Small intestine (tissue), 16 donors: ENCODE measurements at places on chromosomes 6 and 20.

GRCh38 chr6:79600812-79601609 lies 30.1 kb upstream of the SH3BGRL2 start:
- H3K27me3 ChIP-seq, result no peaks in the 10 kb centered on the region
- peaks cover 2% of the 10 kb centered on the region for H3K4me1 ChIP-seq
- H3K36me3 ChIP-seq, result no peaks in the 10 kb centered on the region
- DNase-seq, result peak; percentile 43

- H3K27ac ChIP-seq, result no peak overlapping the region
- H3K36me3 ChIP-seq, result no peaks in the 10 kb centered on the region
- no peaks in the 10 kb centered on the region for H3K27me3 ChIP-seq
- no peak overlapping the region for H3K4me3 ChIP-seq
- no peaks in the 10 kb centered on the region for H3K4me1 ChIP-seq
Observed at GRCh38 chr6:82273295-82273694, 25.8 kb upstream of the IBTK start.

GRCh38 chr20:4056880-4057279 lies 41.5 kb upstream of the RNF24 start:
- no peaks in the 10 kb centered on the region for H3K36me3 ChIP-seq
- H3K27me3 ChIP-seq, result no peaks in the 10 kb centered on the region
- DNase-seq, result no peak
- H3K4me3 ChIP-seq, result no peak overlapping the region
- no peaks in the 10 kb centered on the region for H3K4me1 ChIP-seq

GRCh38 chr6:125826695-125827463 lies 36.1 kb downstream of the NCOA7 start:
- H3K27ac ChIP-seq, result no peak overlapping the region
- H3K4me3 ChIP-seq, result no peak overlapping the region
- no peak for DNase-seq
- H3K27me3 ChIP-seq, result no peaks in the 10 kb centered on the region
- peaks cover 8% of the 10 kb centered on the region for H3K4me1 ChIP-seq
- H3K36me3 ChIP-seq, result peaks cover 1% of the 10 kb centered on the region

DNA sequence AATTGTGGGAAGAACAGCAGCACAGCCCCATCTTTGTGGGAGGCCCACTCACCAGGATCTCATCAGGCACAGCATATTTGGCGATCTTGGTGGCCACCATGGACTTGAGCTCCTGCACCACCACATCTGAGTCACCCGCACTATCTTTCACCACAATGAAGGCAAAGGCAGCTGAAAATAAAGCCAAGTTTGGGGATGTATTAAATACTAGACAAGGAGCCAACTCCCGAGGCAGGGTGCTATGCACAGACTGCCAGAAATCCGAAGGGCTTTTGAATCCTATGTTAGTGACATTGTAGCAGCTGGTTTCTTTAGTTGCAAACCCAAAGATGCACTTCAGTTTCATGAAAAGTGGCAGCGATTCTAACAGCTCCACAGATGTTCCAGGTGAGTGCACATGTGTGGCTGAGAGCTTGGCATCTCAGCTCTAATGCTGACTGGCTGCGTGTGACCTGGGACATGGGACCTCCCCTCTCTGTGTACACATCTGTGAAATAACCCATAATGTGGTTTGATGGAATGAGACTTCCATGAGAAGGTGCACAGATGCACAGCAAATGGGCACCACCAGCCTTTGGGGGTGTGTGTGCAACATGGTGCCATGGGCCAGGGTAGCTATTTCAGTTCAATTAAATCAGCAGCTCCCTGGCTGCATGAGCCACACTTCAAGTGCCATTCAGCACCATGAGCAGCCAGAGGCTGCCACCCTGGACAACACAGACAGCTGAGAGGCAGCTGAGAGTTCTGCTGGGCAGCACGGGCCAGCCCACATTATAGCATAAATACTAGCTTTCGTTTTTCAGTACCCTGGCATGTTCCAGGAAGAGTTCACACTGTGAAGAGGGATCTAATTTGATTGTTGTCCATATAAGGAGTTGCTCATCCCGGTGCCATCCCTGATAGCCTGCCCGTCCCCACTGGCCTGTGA lies 16.9 kb upstream of the APMAP start:
- no peak overlapping the region for H3K27ac ChIP-seq
- peaks cover 12% of the 10 kb centered on the region for H3K36me3 ChIP-seq
- H3K4me3 ChIP-seq, result no peak overlapping the region
- no peaks in the 10 kb centered on the region for H3K4me1 ChIP-seq

DNA sequence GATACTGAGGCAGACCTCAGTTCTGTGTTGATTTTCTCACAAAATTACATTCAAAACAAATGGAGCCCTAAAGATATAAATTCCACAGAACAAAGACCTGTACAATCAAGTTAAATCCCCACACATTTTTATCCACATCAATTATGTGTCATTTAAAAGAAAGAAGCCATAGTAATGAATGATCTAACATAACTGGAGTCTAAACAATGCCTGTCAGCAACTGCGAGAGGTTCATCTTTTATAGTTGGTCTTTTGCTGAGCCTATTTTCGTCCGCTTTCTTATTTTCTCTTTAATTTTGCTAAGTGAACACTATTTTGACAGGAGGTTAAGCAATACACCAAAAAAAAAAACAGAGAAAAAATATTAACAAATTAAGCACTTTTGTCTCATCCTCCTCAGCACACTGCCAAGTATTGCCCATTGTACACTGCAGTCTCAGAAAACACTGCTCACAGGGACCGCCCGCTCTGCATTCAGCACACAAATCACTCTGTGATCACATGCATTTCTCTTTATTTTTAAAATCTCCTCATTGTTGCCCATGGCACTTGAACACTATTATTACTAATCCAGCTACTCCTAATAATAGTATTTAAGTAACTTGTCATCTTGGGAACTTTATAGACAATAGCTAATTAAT lies 140.8 kb downstream of the BTBD9 start:
- peaks cover 4% of the 10 kb centered on the region for H3K4me1 ChIP-seq
- no peak overlapping the region for H3K4me3 ChIP-seq
- DNase-seq, result no peak
- H3K36me3 ChIP-seq, result no peaks in the 10 kb centered on the region
- H3K27me3 ChIP-seq, result no peaks in the 10 kb centered on the region
